ENCODE measurements at places on chromosomes 13 and 19.

DNA sequence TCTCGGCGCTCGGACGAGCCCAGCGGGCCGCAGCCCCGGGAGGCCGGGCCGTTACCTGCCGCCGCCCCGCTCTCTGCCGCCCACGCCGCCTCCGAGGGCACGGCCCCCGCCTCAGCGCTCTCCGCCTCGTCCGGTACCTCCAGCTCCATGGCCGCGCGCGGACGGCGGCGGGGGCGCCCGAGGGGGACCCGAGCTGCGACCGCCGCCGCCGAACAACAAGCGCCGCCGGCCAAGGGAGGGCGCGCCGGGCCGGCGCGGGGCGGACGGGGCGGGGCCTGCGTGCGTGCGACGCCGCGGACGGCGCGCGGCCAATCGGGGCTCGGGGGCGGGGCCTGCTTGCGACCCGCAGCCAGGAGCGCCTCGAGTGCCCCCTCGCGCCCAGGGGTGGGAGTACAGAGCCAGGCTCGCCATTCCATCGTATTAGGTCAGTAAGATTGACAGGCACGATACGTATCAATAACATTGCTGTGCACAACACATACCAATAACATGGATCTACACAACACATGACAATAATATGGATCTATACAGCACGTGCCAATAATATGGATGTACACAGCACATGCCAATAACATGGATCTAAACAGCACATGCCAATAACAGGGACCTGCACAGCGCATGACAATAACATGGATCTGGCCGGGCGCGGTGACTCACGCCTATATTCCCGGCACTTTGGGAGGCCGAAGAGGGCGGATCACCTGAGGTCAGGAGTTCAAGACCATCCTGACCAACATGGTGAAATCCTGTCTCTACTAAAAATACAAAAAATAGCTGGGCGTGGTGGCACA lies at the start of gene PIP5K1C:
Gene PIP5K1C, minus strand, starts transcription at position 227 of the 791 bp plus-strand sequence. Its CDS starts 78 bp downstream, at position 149.
- DNase-seq, result peak; percentile 41

GRCh38 chr19:5093297-5093928 lies 124.5 kb downstream of the KDM4B start:
- no peak for DNase-seq

DNA sequence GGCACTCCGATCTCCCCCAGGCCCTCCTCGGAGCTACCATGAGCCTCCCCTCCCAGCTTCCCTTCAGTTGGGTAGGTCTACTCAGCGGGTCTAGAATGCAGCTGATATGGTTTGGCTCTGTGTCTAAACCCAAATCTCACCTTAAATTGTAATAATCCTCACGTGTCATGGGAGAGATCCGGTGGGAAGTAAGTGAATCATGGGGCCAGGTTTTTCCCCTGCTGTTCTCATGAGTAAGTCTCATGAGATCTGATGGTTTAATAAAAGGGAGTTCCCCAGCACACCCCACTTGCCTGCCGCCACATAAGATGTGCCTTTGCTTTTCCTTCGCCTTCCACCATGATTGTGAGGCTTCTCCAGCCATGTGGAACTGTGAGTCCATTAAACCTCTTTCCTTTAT lies 14.5 kb upstream of the DOCK9 start:
- DNase-seq, result no peak

DNA sequence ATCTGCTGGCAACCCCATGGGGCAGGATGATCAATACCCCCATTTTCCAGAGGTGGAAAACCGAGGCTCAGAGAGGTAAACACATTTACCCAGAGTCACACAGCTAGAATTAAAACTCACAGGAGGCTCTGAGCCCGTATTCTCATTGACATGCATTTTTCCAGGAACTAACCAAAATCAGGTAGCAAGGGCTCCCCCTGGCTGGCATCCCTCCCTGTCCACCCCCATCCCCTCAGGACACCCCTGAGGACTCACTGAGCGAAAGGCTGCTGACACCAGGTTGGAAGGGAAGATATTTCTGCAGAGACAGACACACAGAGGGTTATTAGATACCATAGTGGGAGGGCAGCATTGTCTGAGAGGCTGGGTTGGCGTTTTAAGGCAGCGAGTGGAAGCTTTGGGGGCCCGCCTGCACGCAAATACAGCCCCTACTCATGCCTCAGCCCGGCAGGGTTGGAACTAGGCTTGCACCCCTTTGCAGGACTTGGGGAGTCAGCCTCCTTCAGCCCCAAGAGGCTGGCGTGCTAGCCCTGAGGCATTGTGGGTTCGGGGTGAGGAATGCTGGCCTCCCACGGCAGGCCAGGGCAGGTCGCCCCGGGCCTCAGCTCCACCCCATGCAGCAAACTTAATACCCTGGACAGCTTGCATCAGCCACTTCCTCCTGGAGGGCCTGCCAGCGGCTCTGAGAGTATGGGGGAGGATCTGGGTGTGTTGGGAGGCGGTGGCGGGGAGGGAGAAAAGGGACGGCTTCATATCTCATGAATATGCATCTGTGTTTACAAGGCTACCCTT lies 3.9 kb downstream of the SLC1A5 start:
- no peak for DNase-seq

DNA sequence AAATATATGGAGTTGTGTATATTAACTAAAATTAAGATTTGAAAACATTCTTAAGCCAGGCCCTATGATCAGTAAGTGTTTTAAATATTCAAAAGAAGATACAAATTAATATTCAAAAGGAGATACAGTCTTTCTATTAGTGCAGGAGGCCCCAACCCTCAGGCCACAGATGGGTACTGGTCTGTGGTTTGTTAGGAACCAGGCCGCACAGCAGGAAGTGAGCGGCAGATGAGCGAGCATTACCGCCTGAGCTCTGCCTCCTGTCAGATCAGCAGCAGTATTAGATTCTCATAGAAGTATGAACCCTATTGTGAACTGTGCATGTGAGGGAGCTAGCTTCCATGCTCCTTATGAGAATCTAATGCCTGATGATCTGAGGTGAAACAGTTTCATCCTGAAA lies 232.9 kb downstream of the FOXO1 start:
- DNase-seq, result no peak

- no peak for DNase-seq
Measured at GRCh38 chr13:46751811-46752635, 44.9 kb downstream of the ESD start.

- DNase-seq, result no peak
Measured at GRCh38 chr13:22320991-22321390, 650.1 kb downstream of the FGF9 start.

DNA sequence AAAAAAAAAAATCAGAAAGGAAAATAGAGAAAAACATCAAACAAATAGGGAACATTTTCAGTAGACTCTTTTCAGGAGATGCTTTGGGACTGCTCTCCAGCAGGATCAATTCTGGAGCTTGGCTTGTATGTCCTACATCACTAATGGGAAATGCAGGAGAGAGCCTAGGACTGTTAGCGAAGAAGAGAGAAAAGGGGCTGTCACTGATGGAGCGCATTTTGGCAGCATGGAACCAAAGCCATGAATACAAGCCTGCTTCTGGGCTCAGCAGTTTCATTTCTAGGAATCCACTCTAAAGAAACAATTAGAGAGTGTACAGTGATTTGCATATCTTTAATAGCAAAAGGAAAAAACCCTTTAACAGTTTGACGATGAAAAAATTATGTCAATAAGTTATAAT lies 203.9 kb downstream of the NUFIP1 start:
- no peak for DNase-seq

DNA sequence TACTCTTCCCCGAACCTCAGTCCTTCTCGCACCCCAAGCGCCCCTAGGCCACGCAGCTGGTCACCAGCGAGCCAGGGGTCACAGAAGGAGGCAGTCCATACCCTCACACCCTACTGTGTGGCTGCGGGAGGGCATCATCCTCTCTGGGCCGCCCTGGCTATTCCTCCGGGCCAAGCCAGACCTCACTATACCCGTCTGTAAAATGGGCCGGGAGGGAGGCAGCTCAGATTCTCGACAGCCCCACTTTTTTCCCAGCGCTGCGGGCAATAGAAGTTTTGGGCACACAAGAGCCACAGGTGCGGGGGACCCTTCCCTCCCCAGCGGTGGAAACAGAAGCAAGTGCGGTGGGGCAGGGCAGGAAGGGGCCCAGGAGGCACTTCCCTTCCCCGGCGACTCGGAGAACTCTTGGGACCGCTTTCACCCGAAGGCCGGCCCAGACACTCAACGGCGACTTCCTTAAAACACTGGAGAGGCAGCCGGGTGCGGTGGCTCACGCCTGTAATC lies 5.6 kb upstream of the ARRDC2 start:
- DNase-seq, result no peak

GRCh38 chr13:105961438-105961837 lies 574.0 kb downstream of the EFNB2 start:
- DNase-seq, result no peak

DNA sequence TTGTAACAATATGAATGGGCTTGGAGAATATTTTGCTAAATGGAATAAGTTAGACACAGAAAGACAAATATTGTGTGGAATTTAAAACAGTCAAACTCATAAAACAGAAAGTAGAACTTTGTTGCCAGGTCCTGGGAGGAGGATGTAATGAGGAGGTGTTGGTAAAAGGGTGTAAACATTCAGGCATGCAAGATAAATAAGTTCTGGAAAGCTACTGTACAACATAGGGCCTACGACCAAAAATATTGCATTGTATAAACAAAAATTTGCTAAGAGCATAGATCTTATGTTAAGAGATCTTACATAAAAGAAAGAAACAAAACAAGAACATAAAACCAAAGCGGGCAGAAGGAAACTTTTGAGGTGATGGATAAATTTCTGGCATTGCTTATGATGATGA lies 1907.8 kb upstream of the PCDH20 start:
- no peak for DNase-seq

- no peak for DNase-seq
Measured at GRCh38 chr19:29171525-29171924, 41.4 kb downstream of the UQCRFS1 start.

DNA sequence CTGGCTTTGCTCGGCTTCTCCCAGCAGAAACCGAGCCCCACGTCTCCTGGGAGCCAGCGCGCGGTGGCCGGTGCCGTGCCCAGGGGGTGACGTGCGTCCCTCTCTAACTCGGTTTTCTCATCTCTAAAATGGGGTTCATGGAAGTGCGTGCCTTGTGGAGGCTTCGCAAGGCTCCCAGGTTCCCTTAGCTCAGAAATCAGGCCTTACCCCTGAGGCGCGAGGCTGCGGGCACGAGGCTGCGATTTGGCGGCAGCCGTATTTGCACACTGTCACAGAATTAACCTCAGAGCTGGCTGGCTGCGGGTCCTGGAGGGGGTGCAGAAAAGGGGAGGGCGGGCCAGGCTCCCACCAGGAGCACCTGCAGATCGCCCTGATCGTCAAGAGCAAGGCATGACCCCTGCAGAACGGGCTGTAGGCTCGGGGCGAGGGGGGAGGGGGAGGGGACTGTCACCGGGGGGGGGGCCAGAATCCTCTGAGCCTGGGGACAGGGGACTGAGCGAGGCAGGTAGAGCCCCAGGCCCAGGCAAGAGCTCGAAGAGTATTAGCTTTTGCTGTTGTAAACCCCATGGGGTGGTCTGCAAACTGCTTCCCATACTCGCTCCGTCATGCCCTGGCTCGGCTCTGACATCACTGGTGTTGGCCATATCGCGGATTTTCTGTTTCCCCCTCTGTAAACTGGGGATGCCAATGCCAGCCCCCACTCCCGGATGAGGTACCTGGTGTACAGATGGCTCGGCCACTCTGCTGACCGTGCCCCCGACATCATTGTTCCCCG lies 62.2 kb downstream of the CCNE1 start:
- DNase-seq, result no peak

DNA sequence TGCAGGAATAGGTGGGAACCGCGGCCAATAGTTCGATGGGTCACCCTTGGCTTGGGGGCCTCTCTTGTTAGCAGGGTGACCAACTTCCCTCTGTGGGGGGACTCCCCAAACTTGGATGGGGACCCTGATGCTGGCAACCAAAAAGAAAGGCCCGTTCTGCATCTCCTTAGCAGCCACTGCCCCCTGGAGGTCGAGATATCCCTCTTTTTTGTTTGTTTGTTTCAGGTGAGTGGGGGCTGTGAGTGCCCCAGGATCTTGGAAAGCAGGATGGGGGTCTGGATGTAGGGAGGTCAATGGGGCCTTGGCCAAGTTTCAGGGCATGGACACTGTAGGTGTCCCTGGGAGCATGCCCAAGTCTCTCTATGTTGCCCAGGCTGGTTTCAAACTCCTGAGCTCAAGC lies 7.7 kb upstream of the CRTC1 start:
- no peak for DNase-seq

GRCh38 chr13:112768795-112769481 lies 79.1 kb downstream of the ATP11A start:
- no peak for DNase-seq

- DNase-seq, result no peak
Measured at GRCh38 chr13:106756446-106756845, 188.5 kb upstream of the ARGLU1 start.

DNA sequence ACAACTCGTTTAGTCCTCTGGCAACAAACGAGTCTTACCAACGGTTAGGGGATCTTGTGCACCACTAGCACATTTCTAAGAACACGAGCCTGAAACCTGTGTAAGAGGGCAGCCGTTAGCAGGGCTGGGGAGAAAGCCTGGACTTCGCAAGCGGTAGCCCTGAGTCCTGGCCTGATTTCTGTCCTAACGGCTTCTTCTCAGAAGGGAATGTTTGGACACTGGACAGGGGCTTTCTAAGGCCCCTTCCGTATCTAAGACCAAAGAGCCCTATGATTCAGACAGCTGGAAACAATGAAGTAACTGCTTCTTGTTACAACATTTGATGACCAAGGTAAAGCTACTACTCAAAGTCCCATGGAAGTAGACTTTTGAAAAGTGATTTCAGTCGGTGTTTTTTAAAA lies 2.2 kb downstream of the ANKRD10 start:
- DNase-seq, result no peak

DNA sequence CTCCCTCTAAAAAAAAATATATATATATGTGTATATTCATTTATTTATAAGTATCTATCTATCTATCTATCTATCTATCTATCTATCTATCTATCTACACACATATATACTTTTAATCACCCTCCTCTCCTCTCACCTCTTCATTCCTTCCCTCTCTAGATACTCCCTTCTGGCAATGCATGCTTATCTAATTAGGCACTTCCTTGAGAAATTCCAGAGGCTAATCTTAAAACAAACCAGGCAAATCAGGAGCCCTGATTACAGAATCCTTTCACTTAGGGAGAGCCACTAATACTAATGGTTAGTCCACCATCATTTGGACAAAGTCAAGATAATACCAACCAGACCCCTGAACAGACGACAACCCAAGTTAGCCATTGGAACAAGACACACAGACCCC lies 17.6 kb downstream of the CD70 start:
- DNase-seq, result no peak

DNA sequence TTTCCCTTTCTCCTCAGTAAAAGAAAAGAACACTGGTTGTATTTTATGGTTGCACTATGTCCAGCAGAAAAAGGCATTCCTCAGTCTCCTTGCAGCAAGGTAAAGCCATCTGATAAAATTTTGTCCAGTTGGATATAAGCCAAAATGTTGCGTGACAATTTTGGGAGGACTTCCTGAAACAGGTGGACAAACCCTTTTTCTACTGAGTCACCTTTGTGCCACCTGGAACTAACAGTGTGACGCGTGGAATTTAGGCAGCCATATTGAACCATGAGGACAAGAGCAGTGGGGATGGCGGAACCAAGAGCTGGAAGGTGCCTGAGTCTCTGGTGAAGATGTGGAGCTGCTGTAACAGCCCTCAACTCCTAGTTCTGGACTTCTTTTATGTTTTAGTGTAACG lies 8.2 kb downstream of the CADM4 start:
- DNase-seq, result no peak

Data from thoracic aorta (tissue), 2 donors.